ENCODE measurements at places on chromosomes 2 and 18.

DNA sequence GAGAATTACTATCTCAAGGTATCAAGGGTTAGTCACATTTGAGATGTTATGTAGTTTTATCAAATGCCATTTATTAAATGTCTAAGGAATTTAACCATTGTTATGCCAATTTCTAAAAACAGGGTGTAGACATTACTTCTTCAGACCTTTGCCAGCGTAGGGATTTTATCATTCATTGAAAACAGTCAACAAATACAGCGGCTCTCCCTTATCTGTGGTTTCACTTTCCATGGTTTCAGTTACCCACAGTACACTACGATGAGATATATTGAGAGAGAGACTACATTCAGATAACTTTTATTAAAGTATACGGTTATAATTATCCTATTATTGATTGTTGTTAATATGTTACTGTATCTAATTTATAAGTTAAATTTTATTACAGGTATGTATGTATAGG is 234.7 kb downstream of the TMX3 start:
- no peak for DNase-seq

DNA sequence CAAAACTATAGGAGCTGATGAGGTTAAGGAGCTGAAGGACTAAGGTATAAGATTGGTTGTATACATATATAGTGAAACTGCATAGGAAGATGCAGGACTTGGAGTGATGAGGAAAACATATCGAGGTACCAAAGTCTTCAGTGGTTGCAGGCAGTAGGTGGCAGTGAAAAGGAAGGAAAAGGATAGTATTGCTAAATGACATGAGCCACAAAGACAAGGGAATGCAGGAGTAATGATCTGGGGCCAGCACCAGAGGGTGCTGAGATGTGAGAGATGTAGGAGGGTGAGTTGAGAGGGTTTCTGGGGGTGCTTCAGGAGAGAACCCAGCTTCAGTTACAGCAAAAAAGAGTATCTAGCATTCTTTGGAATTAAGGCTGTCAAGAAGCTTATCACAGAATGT is 172.2 kb upstream of the MYO3B start:
- DNase-seq = no peak

DNA sequence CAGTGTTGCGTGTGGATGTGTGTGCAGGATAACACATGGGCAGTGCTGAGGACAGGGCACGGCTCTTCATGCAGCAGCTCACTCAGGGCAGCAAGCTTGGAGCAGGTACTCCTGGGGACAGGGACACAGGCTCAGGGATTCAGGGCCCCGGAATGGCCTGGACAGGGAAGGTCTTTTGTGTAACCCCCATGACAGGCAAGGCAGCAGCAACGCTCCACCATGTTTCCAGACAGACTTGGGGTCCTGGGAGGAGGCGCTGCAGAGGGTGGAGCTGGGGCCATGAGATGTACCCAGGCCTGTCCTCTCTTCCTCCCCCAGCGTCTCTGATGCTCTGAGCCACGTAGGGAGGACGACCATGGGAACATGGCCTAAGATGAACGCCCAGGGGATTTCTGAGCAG is 58.3 kb downstream of the ADNP2 start:
- no peak for DNase-seq

DNA sequence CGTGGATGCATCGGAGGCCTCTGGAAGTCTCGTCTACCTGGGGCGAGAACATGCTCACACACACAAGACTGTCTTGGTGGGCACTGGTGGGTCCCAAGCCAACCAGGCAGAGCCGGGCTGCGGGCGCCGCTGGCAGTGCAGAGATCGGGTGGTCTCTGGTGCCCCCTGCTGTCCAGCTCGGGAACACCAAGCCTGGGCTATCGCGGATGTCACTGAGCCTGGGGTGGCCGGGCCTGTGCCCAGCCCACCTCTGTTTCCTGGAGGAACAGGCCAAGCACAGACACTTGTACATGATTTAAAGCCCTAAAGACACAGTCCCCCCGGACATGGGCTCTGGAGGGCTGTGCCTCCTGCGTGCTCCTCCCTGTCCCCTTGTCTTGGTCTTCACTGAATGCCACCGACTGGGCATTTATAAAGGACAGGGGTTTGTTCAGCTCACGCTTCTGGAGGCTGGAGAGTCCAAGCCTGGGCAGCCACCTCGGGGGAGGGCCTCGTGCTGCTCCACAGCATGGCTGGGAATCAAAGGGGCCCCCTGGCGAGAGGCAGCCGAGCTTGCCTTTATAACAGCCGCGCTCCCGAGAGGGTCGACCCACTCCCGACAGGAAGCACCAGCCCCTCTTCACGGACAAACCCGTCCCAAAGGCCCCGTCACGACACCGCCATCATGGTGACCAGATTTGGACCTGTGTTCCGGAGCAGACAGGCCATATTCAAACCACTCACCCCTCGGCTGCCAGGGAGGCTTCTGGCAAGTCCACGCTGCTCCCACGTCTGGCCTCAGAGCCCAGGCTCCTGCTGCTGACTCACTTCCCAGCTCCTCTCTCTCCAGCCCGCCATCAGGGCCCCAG is 3.6 kb upstream of the OTOS start:
- peak; percentile 82 for DNase-seq

DNA sequence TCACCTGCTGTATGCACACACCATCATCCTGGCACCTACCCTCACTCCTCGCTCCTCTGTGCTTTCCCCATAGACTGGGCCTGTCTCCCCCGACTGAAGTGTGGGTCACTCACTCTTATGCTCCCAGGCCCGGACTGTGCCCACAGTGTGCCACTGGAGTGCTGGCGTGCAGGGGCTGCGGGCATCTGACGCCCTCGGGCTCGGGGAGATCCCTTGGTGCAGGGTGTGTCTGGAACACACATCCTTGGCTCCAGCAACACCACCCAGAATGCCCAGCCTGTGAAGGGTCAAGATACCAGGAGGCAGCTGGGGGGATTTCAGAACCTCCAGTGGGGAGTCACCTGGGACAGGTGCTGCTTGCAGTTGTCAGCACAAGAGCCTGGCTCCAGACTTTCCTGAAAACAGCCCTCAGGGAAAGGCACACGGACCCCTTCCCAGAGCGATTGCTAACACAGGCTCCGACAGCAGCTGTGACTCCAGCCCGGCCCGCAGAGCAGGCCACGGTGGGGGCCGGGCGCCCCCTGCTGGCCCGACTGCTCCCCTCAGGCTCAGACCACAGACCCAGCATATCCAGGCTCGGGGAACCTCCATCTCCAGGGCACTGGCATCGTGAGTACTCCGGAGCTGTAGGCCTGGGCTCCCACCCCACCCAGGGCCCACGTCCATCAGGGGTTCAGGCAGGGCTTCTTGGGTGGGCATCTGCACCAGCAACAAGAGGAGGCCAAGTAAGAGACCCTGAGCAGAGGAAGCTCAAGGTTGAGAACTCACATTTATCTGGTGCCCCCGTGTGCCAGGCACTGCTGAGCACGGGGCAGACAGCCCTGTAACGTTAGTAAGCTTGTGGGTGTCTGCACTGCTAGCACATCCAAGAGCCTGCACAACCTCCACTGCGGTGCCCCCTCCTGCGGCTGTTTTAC is 8.6 kb downstream of the HS1BP3 start:
- DNase-seq = peak; percentile 83

DNA sequence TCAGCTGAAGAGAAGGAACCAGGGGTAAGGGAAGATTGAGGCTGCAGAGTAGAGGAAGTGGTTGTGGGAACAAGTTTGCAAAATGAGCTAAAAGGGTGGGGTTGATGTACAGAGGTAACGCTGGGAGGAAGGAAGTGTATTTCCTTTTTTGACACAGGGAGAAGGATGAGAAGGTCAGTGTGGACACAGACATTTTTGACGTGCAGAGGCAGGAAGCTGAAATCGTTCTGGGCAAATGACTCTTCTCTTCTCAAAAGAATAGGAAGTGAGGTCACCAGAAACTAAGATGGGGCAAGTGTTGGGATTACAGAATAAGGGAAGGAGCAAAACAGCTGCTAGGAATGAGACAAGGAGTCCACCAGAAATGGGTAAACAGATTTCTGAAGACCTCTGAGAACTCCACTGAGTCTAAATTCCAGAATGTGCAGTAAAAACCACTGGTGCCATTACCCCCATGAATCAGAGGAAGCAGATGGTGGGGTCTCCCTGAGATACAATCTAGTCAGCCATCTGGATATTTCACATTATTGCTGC is 20.0 kb upstream of the RNF149 start:
- DNase-seq = no peak

GRCh38 chr18:49380801-49381200 is 79.6 kb downstream of the DYM start:
- no peak for DNase-seq

GRCh38 chr2:41966431-41966893 is 81.4 kb upstream of the PKDCC start:
- DNase-seq = peak; percentile 84

DNA sequence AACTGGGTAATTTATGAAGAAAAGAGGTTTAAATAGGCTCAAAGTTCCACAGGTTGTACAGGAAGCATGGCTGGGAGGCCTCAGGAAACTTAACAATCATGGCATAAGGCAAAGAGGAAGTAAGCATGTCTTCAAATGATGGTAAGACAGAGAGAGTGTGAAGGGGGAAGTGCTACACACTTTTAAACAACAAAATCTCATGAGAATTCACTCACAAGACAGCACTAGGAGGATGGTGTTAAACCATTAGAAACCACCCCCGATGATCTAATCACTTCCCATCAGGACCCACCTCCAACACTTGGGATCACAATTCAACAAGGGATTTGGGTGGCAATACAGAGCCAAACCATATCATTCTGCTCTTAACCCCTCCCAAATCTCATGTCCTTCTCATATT is 34.9 kb downstream of the CFAP210 start:
- no peak for DNase-seq

GRCh38 chr2:24359129-24360049 is 947 bp downstream of the ITSN2 start:
- DNase-seq = peak; percentile 53

DNA sequence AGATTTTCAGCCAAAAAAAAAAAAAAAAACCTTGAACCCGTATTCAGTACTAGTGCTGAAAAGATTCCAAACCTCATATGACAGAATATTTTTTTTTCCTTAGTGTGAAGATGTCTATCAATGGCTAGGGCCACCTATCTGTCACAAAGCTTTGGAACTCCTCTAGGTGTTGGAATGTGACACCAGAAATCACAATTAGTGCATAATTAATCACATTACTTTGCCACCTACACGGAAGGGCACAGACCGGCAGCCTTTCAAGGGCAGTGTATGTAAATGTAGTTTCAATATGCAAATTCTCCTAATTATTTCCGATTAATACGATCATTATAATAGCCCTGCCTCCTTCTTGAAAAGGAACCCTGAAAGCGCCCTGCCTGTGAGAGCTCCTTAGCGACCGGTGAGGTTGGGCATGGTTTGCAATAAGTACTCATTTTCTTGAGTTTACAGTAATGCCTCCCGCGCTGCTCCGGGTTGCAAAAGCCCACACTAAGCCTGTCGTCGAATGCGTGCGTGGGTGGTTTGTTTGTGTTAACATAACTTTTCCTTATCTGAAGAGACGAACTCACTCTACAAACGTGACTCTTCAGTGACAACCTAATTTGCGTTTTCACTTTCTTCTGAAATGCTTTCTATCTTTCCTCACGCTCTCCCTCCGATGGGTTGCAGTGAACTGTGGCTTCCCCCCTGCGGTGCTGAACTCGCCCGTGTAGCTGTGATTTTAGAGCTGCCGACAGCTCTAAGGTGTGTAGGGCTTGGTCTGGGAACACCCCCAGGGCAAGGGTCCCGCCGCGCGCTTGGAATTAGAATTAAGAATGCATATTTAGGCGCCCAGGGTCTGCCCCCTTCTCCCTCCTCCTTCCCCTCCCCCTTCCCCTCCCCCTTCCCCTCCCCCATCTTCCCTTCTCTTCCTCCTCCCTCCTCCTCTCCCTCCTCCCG is 765 bp upstream of the ID2 start:
- DNase-seq = peak; percentile 70

- no peak for DNase-seq
Measured at GRCh38 chr2:80326214-80326613, 21.7 kb upstream of the LRRTM1 start.

GRCh38 chr2:74548900-74549826 is 4.6 kb downstream of the LOXL3 start:
- DNase-seq = peak; percentile 68

Measured in ovary (tissue), 10 donors.